ENCODE measurements at places on chromosomes 6 and 20. TPM values are rescaled to one million over a fixed set of nuclear protein-coding genes. Genes with fewer than 3 reads are reported as not detected.

ULBP2 gene
- 2.4 TPM for total RNA-seq

GRCh38 chr6:10361428-10361827 lies 53.4 kb downstream of the TFAP2A start:
- no peaks in the 10 kb centered on the region for H3K36me3 ChIP-seq
- H3K27ac ChIP-seq: no peak overlapping the region
- DNase-seq: no peak
- H3K4me1 ChIP-seq: no peaks in the 10 kb centered on the region
- H3K4me3 ChIP-seq: no peak overlapping the region

- H3K27me3 ChIP-seq: no peaks in the 10 kb centered on the region
- no peaks in the 10 kb centered on the region for H3K36me3 ChIP-seq
- no peak for DNase-seq
- peak overlapping the region; percentile 71 for H3K27ac ChIP-seq
- H3K4me1 ChIP-seq: no peaks in the 10 kb centered on the region
Observed at GRCh38 chr6:53327017-53327395, 21.7 kb downstream of the ELOVL5 start.

CLIC5 gene
- 114 TPM for total RNA-seq

RBPJL gene
- not detected for total RNA-seq

DNA sequence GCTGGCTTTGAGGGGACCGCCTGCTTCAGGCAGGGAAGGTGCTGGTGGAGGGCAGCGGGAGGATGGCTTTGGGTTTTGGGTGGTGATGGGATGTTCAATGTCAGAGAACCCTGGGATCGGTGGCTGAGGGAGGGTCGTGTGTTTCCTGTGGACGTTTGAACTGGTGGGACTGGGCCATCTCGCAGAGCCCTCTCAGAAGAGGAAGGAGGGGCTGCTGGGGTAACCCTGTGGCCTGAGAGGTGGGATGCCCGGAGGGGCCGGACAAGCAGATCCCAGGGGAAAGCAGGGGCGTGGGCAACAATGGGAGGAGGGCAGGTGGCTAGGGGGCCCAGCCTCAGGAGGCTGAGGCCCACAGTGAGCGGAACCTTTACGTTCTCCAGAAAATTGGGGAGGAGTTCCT lies 34.9 kb downstream of the PYGB start:
- no peak for DNase-seq
- no peak overlapping the region for H3K4me3 ChIP-seq
- H3K27ac ChIP-seq: no peak overlapping the region
- no peaks in the 10 kb centered on the region for H3K27me3 ChIP-seq

NKX2-4 gene
- total RNA-seq: not detected

DNA sequence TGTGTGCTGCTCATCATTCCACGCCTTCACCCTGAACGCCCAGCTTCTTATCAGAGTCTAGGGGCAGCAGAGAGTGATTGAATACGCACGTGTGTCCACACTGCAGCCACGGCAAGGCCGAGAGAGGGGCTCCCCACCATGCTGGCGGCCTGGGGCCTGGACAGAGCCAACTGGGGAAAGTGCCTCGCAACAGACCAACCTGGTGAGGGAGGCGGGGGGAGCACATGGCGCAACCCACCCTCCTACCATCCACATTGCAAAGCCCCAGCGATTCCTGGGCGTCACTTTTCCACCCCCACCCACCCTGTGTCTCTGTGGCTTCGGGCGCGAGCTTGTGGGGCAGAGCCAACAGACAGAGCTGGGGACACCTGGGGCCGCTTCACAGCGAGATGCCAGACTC lies 66.4 kb upstream of the DUSP22 start:
- H3K27ac ChIP-seq: no peak overlapping the region
- no peaks in the 10 kb centered on the region for H3K36me3 ChIP-seq
- H3K4me3 ChIP-seq: no peak overlapping the region
- H3K4me1 ChIP-seq: no peaks in the 10 kb centered on the region
- DNase-seq: peak; percentile 23
- no peaks in the 10 kb centered on the region for H3K27me3 ChIP-seq

BCAS1 gene
- not detected for total RNA-seq

GRCh38 chr6:36955671-36956445 lies 1.3 kb downstream of the PI16 start:
- H3K4me3 ChIP-seq: no peak overlapping the region
- H3K36me3 ChIP-seq: no peaks in the 10 kb centered on the region
- no peaks in the 10 kb centered on the region for H3K27me3 ChIP-seq

PNPLA1 gene
- total RNA-seq: 0.20 TPM

DNA sequence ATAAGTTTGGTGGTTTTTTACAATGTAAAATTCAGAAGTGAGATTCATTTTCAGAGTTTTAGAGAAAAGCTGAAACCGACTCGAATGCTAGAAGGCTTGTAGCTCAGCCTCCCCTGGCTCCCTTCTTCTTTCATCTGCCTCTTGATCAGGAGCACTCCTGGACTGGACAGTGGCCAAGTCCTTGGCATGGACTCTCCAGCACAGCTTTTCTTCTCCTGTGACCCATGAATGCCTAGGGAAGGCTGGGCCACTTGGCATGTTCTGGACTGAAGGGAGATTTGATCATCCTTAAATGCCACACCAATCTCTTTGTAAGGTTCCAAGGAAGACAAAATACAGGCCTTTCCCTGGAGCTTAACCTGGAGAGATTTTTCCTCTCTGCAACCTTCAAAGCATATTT lies 384.0 kb upstream of the SASH1 start:
- no peaks in the 10 kb centered on the region for H3K4me1 ChIP-seq
- H3K27ac ChIP-seq: no peak overlapping the region
- no peaks in the 10 kb centered on the region for H3K36me3 ChIP-seq
- no peak overlapping the region for H3K4me3 ChIP-seq

DNA sequence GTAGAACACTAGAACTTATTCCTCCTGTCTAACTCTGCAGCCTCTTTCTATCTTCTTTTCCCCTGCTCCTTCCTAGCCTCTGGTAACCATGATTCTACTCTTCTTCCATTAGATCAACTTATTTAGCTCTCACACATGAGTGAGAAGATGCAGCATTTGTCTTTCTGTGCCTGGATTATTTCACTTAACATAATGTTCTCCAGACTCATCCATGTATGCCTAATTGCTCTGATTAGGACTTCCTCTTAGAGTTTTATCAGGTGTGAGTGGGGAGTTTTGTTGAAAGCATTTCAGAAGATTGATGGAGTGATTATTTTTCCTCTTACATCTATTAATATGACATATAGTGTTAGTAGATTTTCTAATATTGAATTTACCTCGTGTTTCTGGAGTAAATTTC lies 140.4 kb downstream of the CDKAL1 start:
- no peak overlapping the region for H3K27ac ChIP-seq
- no peaks in the 10 kb centered on the region for H3K4me1 ChIP-seq
- no peak for DNase-seq
- H3K36me3 ChIP-seq: no peaks in the 10 kb centered on the region

- DNase-seq: no peak
- H3K27me3 ChIP-seq: no peaks in the 10 kb centered on the region
- H3K27ac ChIP-seq: no peak overlapping the region
Observed at GRCh38 chr6:43869792-43870659, 100.0 kb downstream of the VEGFA start.

DNA sequence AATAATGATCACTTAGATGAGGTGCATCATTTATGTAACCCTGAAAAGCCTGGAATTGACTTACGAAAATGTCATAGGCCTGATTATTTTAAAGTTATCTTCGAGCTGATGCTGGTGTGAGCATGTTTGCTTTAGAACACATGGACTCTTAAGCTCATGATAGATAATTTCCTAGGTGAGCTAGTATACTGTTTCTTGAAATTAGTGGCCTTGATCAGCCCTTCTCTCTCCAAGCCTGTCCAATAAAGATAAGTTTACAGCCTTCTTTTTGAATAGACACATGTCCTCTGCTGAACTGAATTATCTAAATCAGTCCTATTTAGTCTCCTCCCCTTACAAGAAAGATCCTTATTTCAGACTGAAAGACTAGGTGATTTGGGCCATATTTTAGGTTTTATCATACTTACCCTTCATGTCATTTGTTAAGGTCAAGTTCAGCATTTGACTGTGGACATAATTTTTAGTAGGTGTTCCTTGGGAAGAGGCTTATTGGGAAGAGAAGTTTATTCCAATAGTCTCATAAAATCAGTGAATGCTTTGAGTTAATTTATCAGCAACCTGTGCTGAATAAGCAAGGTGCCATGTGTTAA lies 15.3 kb downstream of the FOXO3 start:
- peak overlapping the region; percentile 80 for H3K27ac ChIP-seq
- H3K27me3 ChIP-seq: no peaks in the 10 kb centered on the region
- no peaks in the 10 kb centered on the region for H3K4me1 ChIP-seq
- DNase-seq: no peak

DNA sequence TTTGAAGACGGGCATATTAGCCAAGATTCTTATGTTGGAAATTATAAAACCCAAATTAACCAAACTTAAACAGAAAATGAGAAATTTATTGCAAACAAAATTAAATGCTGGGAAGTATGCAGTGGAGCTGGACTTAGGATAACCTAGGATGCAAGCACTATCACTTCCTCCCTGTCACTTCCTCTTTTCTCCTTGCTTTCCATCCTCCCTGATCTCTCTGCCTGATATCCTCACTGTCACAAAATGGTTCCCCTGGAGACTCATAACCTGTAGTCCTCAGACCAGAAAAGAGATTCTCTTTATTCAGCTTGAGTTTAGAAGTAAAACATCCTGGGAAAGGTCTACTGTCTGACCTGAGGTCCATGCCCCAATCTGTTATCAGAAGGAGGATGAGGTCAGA lies 7.4 kb upstream of the KLHL32 start:
- no peak overlapping the region for H3K4me3 ChIP-seq
- no peaks in the 10 kb centered on the region for H3K27me3 ChIP-seq
- DNase-seq: no peak
- H3K36me3 ChIP-seq: no peaks in the 10 kb centered on the region

DNA sequence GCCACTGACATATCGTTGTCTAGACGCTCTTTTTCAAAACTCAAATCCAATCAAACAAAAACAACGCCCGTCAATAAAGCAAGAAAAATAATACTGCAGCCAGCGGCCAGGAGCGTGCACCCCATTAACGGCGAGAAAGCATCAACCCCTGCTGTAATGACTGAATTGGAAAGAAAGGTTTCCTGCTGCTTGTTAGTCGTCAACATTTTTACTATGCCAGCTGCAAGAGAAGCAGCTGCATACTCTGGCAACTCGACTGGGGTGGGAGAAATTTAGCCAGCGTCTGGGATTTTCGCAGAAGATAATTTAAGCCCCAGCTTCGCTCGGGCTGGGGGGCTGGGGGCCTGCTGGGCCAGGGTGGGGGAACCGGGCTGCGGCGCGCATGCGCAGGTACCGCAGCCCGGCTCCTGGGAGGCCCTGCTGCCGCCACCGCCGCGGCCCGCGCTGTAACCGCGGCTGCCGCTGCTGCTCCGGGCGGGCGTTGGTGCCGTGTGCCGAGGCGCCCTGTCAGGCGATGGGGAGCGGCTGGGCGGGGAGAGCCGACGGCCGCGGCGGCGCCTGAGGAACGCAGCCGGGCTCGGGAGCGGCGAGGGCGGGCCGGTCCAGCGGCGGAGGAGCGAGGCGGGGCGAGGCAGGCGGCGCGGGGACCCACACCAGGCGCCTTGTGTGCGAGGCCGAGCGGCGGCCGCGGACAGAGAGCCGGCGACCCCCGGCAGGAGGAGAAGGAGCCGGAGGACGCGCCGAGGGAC lies 732 bp upstream of the STXBP5 start:
- H3K27ac ChIP-seq: peak overlapping the region; percentile 93
- no peak for DNase-seq
- H3K36me3 ChIP-seq: no peaks in the 10 kb centered on the region
- H3K4me1 ChIP-seq: no peaks in the 10 kb centered on the region

DNA sequence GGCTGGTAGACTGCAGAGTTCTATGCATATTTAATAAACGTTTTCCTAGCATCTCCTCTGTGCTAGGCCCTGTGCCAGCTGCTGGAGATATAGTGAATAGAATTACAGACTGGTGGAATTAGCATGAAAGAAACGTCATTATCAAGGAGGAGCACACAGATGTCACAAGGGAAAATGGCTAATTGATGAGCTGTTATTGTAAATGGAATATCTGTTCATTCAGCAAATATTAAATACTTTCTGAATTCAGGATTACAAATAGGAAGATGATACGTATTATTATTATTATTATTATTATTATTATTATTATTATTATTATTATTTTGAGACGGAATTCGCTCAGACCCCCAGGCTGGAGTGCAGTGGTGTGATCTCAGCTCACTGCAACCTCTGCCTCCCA lies 1.2 kb downstream of the AAR2 start:
- no peaks in the 10 kb centered on the region for H3K27me3 ChIP-seq
- no peak for DNase-seq
- H3K27ac ChIP-seq: no peak overlapping the region
- H3K36me3 ChIP-seq: peaks cover 29% of the 10 kb centered on the region

SYTL3 gene
- total RNA-seq: 5.6 TPM

CST5 gene
- not detected for total RNA-seq

GRCh38 chr20:34401741-34402455 lies 38.8 kb downstream of the ITCH start:
- no peak overlapping the region for H3K4me3 ChIP-seq
- H3K27ac ChIP-seq: no peak overlapping the region
- no peaks in the 10 kb centered on the region for H3K27me3 ChIP-seq
- no peaks in the 10 kb centered on the region for H3K36me3 ChIP-seq

DNA sequence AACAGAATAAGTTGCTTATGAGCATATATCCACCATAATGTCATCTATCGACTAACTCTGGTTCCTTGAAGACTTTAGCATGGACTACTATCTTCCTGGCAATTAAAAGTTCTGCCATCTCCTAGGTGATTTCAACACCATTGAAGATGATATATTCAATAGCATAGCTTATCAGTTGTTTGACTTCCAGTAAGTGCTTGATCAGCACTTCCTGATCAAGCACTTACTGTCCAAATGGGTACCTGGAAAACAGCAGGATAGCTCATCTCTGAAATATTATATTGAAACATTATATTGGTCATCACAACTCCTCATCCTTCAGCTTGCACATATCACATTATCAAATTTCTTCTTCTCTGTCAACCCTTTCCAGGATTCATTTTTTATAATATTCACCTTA lies 75.5 kb upstream of the HMGCLL1 start:
- H3K27ac ChIP-seq: no peak overlapping the region
- no peaks in the 10 kb centered on the region for H3K36me3 ChIP-seq
- no peak overlapping the region for H3K4me3 ChIP-seq

GRCh38 chr6:163708466-163708865 lies 293.9 kb downstream of the QKI start:
- no peak for DNase-seq
- H3K4me1 ChIP-seq: peaks cover 65% of the 10 kb centered on the region
- H3K27me3 ChIP-seq: no peaks in the 10 kb centered on the region
- H3K4me3 ChIP-seq: no peak overlapping the region
- peak overlapping the region; percentile 20 for H3K27ac ChIP-seq

OLIG3 gene
- total RNA-seq: not detected

GRCh38 chr6:1705183-1705582 lies 95.5 kb downstream of the FOXC1 start:
- H3K36me3 ChIP-seq: no peaks in the 10 kb centered on the region
- H3K4me1 ChIP-seq: no peaks in the 10 kb centered on the region
- no peaks in the 10 kb centered on the region for H3K27me3 ChIP-seq
- no peak overlapping the region for H3K4me3 ChIP-seq
- no peak overlapping the region for H3K27ac ChIP-seq

GRCh38 chr6:90895299-90896074 lies 308.6 kb upstream of the MAP3K7 start:
- no peaks in the 10 kb centered on the region for H3K27me3 ChIP-seq
- no peaks in the 10 kb centered on the region for H3K4me1 ChIP-seq
- no peak overlapping the region for H3K27ac ChIP-seq
- no peak for DNase-seq
- no peak overlapping the region for H3K4me3 ChIP-seq
